ENCODE measurements at places on chromosomes 2 and 18. TPM values are rescaled to one million over a fixed set of nuclear protein-coding genes. Genes with fewer than 3 reads are reported as not detected.

Gene SLC4A5
- not detected for total RNA-seq

Gene FRZB
- not detected for total RNA-seq

Gene CKAP2L
- total RNA-seq, result 2.1 TPM

Gene DLX1
- 0.38 TPM for total RNA-seq

Gene EGR4
- total RNA-seq, result not detected

Gene AFTPH
- 15.7 TPM for total RNA-seq

Gene KLHL29
- total RNA-seq, result 2.5 TPM

Gene BCL2L11
- total RNA-seq, result 2.0 TPM

Gene KIAA2012
- total RNA-seq, result under 0.01 TPM

Gene GPR155
- total RNA-seq, result 8.5 TPM

Gene PROKR1
- total RNA-seq, result not detected

Gene AMER3
- total RNA-seq, result not detected

Gene LIMS1
- total RNA-seq, result 57.4 TPM

Gene TMEM200C
- 0.83 TPM for total RNA-seq

Gene SERPINB2
- not detected for total RNA-seq

Gene CAVIN2
- 18.4 TPM for total RNA-seq

Gene TUBA3E
- total RNA-seq, result not detected

Gene SPC25
- total RNA-seq, result not detected

Gene TTC21B
- total RNA-seq, result 23.6 TPM

Gene TUBB8B
- total RNA-seq, result not detected

Gene DSG4
- not detected for total RNA-seq

Gene FAM210A
- total RNA-seq, result 19.3 TPM

Gene GKN2
- not detected for total RNA-seq

Gene ZNF385B
- total RNA-seq, result not detected

Gene ACAA2
- total RNA-seq, result 19.4 TPM

Gene GPR75
- total RNA-seq, result 1.4 TPM

Gene CNDP1
- not detected for total RNA-seq

Gene SLC38A11
- total RNA-seq, result not detected

Gene SCYGR3
- total RNA-seq, result not detected

Gene DNAH7
- 0.53 TPM for total RNA-seq

Gene KCNIP3
- 2.9 TPM for total RNA-seq

Gene FBXO15
- 0.23 TPM for total RNA-seq

Gene TPGS2
- 110 TPM for total RNA-seq

Gene SCG2
- total RNA-seq, result 36.4 TPM

Gene TRMT61B
- 11.0 TPM for total RNA-seq

Gene LCT
- under 0.01 TPM for total RNA-seq

Gene KCNJ3
- total RNA-seq, result not detected
